Endothelial cell of umbilical vein (primary cell): ENCODE measurements at places on chromosomes 11 and 22. TPM values are rescaled to one million over a fixed set of nuclear protein-coding genes. Genes with fewer than 3 reads are reported as not detected.

DNA sequence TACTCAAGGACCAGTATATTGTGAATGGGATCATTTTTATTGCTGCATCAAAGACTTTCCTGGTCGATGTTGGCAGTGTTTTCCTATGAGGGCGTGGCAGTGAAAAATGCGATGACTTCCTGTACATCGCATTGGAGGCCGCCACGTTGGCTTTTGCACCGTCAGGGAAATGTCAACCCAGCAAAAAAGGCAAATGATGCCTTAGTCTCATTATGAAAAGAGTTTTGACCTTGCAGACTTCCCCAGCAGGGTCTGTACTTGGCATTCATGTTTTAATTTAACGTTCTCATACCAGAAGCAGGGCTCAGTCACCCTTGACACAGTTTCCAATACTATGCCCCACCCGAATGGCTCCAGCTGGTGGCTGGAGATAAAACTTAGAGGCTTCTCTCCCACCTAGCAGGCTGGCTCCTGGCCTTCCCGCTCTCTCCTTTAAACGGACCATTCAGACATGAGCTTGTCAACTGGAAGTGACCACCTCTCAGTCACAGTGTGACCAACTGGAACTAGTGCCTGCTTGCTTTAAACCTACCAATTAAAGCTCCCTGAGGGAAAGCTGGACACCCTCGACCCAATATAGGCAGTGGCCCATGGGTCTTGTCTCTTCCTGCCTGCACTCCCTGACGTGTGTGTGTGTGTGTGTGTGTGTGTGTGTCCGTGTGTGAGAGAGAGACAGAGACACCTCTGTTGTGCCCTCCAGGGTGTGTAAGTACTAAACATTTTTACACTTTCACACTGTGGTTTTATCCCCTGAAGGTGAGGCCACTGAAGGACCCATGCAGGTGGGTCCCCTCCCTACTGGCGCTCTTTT lies 8.7 kb upstream of the GDPD5 start:
- DNase-seq = no peak

- DNase-seq = no peak
Observed at GRCh38 chr11:19711911-19712280, 741 bp upstream of the NAV2 start.

GRCh38 chr11:103946793-103947545 lies 89.5 kb upstream of the DDI1 start:
- DNase-seq = peak; percentile 44

DNA sequence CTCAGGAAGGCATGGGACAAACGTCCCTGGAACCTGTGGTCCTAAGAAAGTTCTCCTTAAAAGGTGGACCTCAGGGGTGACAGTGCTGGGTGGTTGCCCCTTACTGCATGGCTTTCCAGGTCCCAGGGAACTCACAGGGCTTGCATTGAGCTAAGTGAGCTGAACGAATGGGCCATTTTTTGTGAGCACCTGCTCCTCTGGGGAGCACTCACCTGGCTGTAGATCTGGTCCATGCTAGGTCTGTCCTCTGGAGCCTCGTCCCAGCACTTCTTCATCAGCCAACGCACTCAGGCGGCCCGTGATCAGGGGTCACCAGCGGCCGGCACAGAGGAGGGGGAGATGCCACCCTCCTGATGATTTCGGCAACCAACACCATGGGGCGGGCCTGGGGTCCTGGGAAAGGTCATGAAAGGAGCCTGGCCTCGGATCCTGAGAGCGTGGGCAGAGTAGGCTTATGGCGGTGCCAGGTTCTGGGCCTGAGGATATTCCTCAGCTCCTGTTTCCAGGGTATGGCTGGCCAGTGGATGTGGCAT lies 36.8 kb upstream of the LRRC32 start:
- no peak for DNase-seq

DNA sequence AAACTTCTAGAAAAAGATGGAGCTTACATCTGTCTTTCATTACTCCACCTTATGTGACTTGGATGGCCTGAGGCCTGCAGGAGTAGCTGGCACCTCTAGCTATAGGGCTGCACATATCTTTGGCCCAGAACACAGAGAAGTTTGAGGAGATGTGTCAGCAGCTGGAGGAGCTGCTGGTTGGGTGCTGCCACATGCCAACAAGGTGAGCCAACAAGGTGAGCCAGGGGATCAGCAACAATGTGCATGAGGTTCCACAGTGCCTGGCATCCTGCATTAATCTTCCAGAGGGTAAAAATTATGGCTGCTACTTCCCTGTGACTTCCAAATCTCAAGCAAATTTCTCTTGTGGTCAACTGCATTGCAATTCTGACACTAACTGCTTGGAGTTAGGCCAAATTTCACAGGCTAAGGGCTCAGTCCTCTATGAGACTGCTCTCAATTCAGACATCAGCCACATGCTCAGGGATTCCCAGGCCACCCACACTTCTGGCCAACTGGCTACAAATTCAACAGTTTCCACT lies 16.0 kb downstream of the RBM7 start:
- DNase-seq = no peak

TREH gene
- not detected in 2 replicates for total RNA-seq

POGLUT3 gene
- total RNA-seq = 43.9 and 46.4 TPM in 2 replicates

SNX32 gene
- total RNA-seq = 1.0 TPM in 1 of 2 replicates, not detected in the other

ISX gene
- total RNA-seq = not detected in 2 replicates

DNA sequence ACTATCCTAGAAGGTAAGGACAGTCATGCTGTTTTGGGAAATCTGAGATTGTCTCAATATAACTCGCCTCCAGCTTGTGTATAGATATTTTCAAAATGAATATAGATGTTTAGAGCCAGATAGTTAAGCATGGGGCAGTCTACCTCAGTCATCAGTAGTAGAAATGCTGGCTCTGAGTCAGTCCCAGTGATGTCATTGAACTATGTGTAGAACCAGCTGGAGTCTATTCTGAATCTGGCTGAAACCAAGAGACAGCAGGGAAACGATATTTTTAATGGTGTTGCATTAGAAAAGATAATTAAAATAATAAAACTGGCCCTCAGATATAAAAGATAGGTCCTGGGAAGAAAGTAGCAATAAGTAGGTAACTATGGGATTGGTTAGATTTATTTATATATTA lies 25.9 kb downstream of the PIWIL4 start:
- no peak for DNase-seq

SIK2 gene
- 11.7 and 14.6 TPM in 2 replicates for total RNA-seq

- DNase-seq = no peak
Observed at GRCh38 chr11:130100381-130101095, 30.8 kb downstream of the APLP2 start.

SLC6A5 gene
- total RNA-seq = not detected in 2 replicates

DDI1 gene
- total RNA-seq = not detected in 2 replicates

DNA sequence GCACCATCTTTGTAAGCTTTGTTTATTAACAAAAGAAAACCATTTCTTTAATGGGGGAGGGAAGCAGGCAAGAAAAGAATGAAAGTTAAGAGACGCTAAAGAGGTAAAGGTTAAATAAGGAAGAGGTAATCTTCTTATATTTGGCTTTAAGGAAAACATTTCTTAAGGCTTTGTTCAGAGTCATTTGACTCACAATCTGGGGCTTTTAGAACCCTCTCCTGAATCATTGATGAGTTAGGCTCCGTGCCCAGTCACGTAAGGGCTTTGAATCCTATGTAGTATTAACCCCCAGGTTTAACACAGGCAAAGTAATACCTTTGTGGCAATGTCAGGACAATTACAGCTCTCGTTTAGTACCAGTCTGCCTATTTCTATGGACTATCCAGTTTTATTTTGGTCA lies 26.1 kb downstream of the MADD start:
- no peak for DNase-seq

- DNase-seq = peak; percentile 66
Observed at GRCh38 chr11:13465909-13466371, 2.9 kb upstream of the BTBD10 start.

MS4A15 gene
- total RNA-seq = not detected in 2 replicates

GRCh38 chr11:86145439-86146156 lies 76.7 kb upstream of the PICALM start:
- no peak for DNase-seq

DNA sequence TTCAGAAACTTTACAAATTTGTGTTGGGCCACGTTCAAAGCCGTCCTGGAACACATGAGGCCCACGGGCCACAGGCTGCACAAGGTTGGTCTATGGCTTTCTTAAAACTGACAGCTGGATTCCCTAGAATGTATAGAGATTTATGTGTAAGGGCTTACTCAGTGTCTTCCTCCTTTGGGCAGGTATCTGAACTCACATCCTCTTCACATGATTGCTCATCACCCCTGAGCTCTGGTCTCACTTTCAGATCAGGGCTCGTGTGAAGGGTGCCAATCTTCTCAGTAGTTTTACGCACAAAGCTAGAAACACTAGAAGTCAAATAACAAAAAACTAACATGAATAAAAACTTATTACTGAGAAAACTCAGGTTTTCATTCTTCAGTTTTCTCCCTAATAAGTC lies 27.1 kb downstream of the HPS5 start:
- no peak for DNase-seq

PARVB gene
- 151 and 155 TPM in 2 replicates for total RNA-seq

- DNase-seq = peak; percentile 50
Observed at GRCh38 chr11:102666331-102666957, 39.1 kb downstream of the MMP27 start.

PLEKHA7 gene
- total RNA-seq = 3.8 and 6.8 TPM in 2 replicates

HIPK3 gene
- total RNA-seq = 36.1 and 36.7 TPM in 2 replicates

GLYAT gene
- not detected in 2 replicates for total RNA-seq

SRSF8 gene
- 29.2 and 31.3 TPM in 2 replicates for total RNA-seq

DNA sequence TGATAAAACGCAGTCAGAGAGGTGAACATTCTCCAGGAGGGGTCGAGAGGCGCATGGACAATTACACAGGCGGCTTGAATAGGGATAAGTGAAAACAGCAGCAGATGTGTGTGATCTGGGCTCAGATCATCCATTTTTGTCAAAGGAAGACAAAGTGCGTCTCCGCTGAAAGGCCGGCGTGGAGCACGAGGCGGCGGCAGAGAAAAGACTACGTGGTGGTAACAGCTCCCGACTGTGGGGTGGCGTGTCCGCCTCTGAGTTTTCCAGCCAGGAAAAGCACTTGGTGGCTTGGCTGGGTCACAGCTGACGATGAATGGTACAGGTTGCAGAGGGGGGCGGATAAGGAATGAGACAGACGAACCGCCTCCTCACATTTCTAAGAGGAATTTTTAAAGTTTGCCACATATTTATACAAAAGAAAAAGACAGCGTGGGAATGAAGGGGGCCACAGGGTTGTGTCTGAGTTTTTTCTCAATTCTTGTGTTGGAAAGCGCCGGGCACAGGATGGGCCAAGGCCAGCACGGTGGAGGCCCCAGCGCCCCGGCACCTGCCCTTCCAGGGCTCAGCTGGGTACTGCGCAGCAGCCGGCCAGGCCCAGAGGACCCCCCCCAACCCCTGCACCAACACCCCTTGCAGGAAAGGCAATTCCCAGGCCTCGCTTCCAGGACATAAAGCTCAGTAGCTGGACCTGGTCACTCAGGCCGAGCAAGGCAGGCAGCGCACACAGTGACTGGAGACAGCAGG lies 80.4 kb downstream of the TRMU start:
- no peak for DNase-seq

OOSP2 gene
- total RNA-seq = not detected in 2 replicates

DNA sequence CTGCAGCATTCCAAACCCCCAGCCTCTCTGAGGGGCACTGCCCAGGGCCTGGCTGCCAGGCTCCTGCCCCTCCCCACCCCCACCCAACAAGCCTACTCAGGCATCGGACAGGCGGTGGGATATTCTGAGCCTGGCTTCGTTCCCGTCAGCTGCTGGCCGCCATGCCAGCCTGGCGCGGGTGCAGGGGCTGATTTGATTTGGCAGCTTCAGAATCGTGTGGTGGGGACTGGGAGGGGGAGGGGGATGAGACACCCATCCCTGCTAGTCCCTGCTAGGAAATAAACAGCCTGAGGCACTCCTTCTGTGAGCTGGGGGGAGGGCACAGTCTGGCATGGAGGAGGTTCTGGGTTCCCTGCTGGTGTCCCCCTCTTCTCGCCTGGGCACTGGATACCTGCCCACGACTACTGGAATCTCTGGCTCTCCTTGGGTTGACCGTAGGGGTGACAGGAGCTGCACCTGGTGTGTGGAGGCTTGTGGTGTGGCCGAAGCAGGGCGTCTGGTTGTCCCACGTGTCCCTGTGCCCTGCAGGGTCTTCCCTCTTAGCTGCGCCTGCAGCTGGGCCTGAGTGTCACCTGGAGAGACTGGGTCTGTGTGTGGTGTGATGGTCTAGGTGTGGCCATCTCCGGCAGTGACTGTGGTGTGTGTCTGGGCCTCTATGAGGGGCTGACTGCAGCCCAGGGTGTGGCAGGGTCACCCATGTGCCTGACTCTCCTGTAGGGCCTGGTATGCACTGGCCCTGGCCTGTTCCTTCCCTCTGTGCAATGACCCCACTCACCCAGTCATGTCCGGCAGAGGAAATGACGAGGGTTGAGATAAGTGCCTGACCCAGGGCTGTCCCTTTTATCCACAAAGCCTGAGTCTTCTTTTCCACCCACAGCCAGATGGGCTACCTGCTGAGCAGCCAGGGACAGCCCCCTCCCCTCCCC lies 42.2 kb downstream of the PDE2A start:
- DNase-seq = peak; percentile 86

ACO2 gene
- 79.1 and 79.7 TPM in 2 replicates for total RNA-seq

DNA sequence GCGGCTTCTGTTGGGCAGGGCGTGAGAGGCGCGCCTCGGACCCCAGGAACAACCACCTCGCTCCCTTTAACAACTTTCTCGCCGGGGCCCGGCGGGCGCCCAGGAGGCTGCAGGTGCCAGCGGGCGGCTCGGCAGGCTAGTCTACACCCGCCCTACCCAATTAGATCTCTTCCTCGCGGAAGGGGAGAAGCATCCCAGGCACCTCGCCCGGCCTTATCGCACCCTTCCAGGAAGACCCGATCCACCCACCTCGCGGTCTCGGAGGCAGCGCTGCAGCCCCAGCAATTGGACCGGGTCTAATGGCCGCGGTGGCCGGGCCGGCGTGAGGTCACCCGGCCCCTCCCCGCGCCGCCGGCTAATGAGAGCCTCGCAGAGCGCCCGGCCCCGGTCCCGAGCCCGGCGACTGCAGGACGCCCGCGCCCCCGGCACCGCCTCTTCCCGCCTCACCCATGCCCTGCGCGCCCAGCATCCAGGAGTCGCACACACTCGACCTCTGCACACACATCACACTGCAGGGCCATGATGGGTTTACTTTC lies at the start of gene PLAAT3:
Gene PLAAT3, minus strand, starts transcription at position 298 of the 536 bp plus-strand sequence. CDS start 419 bp downstream, outside the sequence.
- peak; percentile 58 for DNase-seq

MRGPRX3 gene
- not detected in 2 replicates for total RNA-seq

HTR3A gene
- not detected in 2 replicates for total RNA-seq

DNA sequence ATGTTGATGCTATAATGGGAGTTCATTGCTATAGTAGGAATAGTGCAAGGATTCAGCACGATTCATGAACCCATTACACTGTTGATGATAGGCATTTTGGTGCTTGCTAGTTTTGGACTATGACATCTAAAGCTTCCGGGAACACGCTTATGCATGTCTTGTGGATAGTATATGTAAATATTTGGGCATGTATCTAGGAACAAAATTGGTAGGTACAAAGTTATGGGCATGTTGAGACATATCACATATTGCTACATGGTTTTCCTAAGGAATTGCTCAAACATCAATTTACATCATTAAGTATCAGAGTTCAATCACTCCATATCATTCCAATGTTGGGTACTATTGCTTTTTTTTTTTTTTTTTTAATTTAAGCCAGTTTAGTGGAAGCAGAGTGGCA lies 1103.2 kb downstream of the TBC1D22A start:
- no peak for DNase-seq

- no peak for DNase-seq
Observed at GRCh38 chr11:94106716-94107115, 21.9 kb upstream of the PANX1 start.

- DNase-seq = no peak
Observed at GRCh38 chr11:60959431-60959830, 7.5 kb upstream of the SLC15A3 start.

CCDC73 gene
- not detected in 2 replicates for total RNA-seq

TEF gene
- total RNA-seq = 2.2 and 2.9 TPM in 2 replicates
